Karpas-422 (cell line): ENCODE measurements at places on chromosomes 5 and 9.

- no peak for DNase-seq
Observed at GRCh38 chr9:133361507-133362092, 5.2 kb downstream of the SURF2 start.

DNA sequence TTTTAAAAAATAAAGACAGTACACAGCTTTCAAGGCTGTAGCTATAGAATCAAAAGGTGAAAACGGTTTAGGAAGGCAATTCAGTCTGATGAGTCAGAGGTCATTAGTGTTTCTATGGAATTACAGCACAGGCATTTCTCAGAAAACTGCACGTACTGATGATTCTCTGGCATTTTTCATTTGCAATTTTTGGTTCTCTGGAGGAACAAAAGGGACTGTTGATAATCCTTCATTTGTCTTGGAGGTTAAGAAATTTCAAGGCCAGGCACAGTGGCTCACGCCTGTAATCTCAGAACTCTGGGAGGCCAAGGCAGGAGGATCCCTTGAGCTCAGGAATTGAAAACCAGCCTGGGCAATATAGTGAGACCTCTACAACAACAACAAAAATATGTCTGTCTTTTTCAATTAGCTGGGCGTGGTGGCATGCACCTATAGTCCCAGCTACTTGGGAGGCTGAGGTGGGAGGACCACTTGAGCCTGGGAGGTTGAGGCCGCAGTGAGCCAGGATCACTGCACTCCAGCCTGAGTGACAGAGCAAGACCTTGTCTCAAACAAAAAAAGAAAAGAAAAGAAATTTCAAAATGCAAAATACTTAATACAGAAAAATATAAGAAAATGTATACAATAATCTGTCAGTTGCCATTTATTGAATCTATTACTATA, 27.3 kb downstream of the NR6A1 start:
- no peak for DNase-seq

- no peak for DNase-seq
Observed at GRCh38 chr5:74357827-74358226, 282.7 kb downstream of the ENC1 start.

DNA sequence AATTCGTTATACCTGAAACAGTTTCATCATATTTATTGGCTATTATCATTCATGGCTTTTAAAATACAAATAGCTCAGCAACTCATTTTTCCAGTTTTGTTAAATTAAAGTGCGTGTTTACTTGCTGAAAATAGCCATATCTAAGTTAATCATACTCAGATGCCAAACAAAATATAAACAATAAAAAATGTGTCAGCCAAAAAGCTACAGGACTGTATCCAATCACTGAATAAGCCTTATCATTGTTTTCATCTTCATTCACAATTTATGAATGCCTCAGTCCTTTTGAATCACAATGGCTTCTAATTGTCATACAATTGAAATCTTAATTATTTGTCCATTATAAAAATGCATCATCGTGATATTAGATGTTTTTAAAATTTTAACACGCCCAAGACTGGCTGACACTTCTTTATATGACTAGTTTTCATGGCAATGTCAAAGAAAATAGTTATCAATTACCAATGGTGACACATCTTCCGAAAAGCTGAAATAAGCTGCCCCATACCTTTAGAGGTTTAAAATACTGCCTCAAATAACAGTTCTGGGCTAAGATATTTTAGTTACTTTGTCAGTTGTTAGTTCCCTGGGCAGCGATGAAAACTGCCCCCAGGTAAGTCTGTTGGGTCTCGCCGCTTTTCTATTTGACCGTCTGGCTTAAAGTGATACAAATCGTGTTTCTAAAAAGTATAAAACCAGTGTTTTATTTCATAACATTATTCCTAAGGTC, 1.8 kb downstream of the NFIB start:
- no peak for DNase-seq

- no peak for DNase-seq
Observed at GRCh38 chr9:13744261-13744901, 464.9 kb upstream of the MPDZ start.

- no peak for DNase-seq
Observed at GRCh38 chr5:36199620-36200019, 42.1 kb downstream of the NADK2 start.

GRCh38 chr5:157471709-157472108, 11.7 kb downstream of the NIPAL4 start:
- DNase-seq, result peak; percentile 82

DNA sequence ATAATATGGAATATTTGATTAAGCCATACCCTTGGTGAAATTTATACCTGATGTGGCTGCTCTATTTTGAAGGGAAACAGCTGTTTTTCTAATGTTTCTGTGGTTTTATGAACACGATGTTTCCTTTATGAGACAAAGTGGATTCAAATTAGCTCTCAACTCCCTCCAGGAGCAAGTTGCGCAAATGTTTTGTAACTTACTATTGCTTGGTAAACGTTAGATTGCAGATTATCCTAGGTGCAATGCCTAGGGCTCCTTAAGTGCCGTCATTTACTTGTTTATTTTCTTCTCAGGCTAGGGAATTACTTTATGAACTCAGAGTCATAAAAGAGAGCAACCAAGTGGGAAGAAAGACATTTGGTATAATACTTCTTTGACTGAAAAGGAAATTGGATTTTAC, 763.1 kb downstream of the TAF11L14 start:
- DNase-seq, result no peak

- DNase-seq, result no peak
Observed at GRCh38 chr5:153658149-153658548, 167.7 kb downstream of the GRIA1 start.

GRCh38 chr5:110477911-110478310, 248.6 kb downstream of the TMEM232 start:
- no peak for DNase-seq

DNA sequence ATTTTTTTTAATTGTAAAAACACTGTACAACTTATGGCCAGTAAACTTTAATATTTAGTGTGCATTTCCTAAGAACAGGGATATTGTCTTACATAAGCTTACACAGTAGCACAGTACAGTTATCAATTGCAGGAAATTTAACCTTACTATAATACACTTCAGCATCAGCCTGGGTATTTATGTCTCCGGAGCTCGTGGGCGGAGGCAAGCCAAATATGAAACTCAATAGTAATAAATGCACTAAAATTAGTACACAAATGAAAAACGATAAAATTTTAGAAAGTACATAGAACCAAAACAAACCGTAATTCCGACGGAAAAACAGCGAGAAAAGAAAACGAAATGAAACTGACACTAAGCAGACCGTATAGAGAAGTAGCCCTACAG, 91.2 kb downstream of the ANXA2R start:
- no peak for DNase-seq

DNA sequence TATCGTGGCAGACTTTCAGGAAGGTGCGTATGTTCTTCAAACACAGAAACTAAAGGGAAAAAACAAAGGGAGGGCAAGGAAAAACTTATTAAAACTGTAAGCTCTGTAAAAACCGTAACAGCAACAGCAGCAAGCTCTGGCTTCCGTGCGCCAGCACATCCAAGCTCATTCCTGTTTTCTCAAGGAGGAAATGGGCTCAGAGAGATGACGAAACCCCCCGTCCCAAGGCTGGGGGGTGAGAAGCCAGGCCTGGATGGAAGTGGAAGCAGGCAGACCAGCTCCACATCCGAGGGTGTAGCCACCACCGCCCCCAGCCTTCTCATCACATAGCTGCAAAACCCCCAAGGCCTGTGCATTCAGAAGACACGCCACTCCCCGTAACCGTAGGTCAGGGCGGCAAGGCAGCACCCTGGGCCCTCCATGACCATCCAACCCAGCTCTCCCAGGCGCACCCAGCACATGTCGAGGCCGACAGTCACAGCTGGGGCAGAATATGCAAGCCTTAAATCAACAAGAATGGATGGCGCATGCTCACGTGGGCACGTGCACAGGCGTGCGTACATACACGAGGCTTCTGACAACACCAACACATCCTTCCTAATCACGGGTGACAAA, 52.8 kb downstream of the VAV2 start:
- no peak for DNase-seq

- no peak for DNase-seq
Observed at GRCh38 chr5:90675222-90675621, 116.6 kb downstream of the ADGRV1 start.

- DNase-seq, result no peak
Observed at GRCh38 chr5:73066466-73066865, 53.9 kb upstream of the TMEM171 start.

DNA sequence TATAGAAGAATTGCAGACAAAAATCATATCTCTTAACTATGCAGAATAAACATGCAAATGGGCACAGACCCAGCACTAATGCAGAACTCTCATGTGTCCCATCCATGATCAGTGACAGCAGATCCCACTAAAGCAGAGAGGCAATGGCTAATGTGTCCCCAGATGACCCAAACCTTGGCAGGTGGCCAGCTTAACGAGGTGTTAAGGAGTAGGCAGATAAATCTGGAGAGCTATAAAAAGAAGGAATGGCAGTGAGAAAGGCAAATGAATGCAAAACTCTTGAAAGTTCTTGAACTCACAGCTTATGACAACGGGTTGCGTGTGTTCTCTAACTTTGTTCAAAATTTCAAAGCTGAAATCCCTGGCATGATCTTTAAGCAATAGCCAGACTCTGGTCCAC, 265.4 kb downstream of the RASEF start:
- DNase-seq, result no peak

GRCh38 chr9:136847826-136848392, 1.3 kb upstream of the PHPT1 start:
- peak; percentile 94 for DNase-seq

- no peak for DNase-seq
Observed at GRCh38 chr5:75306746-75307145, 30.3 kb upstream of the HMGCR start.

DNA sequence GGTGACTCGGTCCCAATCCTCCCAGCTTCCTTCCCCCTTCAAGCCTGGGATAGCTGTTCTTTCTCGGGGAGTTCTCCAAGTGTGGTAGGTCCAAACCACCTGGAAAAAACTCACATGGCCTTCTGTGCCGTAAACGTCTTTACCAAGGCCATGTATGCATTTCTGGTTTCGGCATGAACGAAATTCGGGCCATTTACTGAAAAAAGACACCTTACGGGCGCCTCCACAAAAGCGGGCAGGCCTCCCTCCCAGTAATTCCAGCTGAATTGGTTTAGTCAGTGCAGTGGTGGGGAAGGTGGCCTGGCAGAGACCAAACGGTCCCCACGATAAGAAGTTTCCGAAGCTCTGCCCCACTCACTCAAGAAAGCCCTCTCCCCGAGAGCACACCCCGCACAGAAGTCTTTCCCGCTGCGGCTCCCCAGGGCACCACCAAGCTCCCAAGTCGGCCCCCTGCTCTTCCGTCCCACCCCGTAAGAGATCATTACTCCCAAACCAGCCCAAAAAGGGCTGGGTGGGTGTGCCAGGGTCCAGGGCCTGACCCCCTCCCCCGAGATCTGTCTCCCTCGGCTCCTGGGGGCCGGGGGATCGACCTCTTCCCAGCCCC, 86.3 kb upstream of the MELK start:
- no peak for DNase-seq

GRCh38 chr9:134391319-134392231, 65.3 kb downstream of the RXRA start:
- no peak for DNase-seq

GRCh38 chr9:124299515-124300090, 41.9 kb downstream of the NEK6 start:
- no peak for DNase-seq

DNA sequence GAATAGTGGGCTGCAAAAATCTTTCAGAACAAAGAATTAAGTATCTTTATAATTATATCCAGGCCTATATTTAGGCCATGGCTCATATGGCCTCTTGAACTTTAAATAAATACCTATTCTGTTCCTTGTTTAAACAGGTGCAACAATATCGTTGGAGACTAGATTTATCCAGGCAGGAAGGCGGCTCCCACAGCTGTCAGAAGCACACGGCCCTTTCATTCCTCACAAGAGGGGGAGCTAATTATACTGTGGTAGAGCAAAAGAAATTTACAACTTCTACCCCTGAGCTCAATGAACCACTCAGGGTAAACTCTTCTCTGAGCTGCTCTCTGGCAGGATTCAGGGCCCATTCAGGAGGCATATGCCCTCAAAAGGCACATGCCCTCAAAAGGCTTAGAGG, 31.3 kb downstream of the TMEM174 start:
- DNase-seq, result no peak
